ENCODE measurements at places on chromosomes 12 and 14.

GRCh38 chr12:19886639-19887064 lies 447.4 kb downstream of the AEBP2 start:
- DNase-seq: peak; percentile 15

DNA sequence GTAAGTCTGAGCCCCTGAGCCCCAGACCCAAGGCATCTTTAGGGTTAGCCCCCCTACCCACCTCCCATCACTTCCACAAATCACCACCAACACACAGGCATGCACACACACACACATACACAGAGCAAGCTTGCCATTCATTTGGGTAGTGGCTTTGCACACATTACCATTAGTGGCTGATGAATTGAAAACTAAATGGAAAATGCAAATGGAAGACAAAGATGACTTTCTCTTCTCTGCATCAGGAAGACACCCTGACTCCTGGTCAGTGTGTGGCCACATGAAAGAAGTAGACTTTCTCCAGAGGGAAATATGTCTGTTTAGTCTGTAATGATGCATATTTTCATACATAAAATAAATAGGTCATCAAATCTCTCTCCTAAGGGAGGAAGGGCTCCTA lies 55.2 kb downstream of the CCDC60 start:
- DNase-seq: no peak

DNA sequence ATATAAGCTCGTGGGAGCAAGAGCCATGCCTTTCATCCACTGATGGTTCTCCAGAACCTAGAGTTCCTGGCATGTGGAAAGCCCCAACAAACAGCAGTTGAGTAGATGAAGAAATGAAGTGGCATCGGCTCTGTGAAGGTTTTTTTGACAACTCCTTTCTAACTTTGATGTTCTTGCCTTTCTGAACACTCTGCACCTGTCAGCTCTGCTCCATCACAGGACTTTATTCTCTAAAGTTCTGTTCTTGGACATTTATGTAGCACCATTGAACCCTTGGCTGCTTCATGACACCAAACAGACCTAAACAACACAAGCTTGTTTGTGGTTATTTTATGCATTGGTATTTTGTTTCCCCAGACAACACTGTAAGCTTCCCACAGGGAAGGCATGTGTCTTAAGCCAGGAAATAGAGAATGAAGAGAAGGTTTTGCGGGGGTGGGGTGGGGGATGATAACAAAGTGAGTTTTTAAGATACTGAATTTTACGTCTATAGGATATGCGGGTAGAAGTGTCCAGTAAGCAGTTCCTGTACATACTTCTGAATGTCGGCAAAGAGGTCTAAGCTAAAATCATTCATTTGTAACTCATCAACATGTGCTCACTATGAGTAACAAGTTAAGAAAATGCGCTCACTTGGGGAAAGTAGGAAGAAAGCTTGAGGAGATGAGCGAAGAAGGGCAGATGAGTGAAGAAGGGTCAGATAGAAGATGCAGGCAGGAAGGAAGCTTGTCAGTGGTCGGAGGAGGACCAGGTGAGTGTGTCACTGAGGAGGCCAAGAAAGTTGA lies 146.0 kb upstream of the PLEKHG7 start:
- no peak for DNase-seq

DNA sequence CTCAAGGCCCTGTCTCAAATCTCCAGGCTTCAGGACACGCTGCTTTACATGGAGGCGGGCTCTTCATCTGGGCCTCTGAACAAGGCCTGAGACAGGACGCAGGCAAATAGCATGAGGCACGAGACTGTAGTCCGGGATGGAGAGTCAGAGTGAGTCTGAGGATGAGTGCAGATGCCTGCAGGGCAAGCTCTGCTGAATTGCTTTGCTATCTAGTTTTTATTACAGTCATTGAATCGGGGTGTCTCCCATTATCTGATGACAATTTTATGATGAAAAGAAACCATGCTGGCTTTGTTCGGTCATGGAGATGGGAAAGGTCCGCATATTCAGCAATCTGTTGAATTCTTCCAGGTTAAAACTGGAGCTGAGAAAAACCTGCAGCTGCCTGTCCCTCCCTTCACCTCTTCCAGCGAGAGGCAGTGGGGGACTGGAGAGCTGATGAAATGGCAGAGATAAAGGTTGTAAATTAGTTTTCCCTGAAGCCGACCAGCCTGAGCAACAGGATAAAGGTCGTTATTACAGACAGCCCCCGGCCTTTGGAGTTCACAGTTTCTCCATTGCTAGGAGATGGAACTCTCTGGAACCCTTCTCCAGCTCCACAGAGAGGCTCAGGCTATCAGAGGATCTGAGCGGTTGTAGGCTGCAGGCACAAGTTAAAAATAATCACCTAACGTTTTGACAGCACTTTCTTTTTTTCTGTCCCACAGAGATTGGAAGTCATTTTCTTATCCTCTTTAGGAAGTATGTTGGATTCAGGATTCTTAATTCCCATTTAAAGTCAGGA lies 1.3 kb upstream of the ADGRD1 start:
- DNase-seq: no peak

- DNase-seq: peak; percentile 61
These were observed 3.8 kb upstream of the NUMB start for GRCh38 chr14:73462048-73462715.

DNA sequence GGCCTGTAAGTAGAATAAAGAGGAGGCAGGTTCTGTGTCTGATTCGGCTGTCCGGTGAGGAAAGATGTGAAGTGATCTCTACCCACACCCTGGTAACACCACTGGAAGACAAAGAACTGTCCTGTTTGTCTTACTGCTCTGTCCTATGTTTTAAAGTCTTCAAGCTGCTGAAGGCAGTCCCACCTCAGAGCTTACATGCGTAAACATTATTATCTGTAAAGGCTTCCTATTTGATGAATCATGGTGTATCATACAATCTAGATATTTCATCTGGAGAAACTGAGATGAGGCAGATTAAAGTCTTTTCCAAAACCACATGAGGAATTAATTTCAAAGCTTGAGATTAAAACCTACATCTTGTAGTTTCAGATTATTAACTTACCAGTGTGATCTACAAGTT lies 427.6 kb downstream of the ZFP36L1 start:
- peak; percentile 78 for DNase-seq

DNA sequence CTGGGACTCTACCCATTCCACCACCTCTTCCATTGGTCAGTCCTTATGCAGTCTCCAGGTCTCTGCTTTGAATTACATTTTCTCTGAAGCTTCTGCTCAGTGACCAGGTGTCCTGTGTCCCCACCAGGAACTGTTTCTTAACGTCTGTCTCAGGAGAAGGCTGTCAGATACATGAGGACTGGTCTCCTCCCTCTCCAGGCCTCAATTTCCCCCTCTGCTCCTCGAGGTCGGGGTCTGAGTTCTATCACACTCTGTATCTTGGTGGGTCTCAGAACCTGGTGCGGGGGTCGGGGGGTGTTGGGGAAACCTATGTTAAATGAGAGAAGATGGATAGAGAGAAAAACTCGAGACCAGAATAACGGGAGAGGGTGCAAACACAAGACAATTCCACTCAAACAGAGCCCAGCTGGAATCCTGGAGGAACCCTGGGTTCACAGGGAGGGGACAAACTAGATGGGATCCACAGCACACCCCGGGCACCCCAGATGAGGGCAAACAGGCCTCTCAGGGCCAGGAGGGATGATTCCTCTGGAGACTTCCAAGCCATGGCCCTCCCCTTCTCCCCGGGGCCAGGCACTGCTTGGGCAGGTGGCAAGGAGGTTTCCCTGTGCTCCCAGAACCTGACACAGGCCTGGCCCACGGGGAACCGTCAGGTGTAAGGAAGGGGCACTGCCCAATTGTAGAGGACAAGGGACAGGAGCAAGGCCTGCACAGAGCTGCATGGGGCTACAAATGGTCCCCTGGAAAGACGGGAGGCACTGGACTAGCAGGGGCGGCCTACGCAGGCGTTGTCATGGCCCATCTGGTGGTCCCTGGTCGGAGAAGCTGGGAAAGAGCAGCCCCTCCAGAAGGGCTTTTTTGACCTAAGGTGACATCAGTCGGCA lies 313.2 kb upstream of the DIO3 start:
- no peak for DNase-seq

GRCh38 chr14:105384605-105385321 lies 13.6 kb upstream of the TEX22 start:
- no peak for DNase-seq

GRCh38 chr14:72851635-72852034 lies 42.3 kb downstream of the DPF3 start:
- no peak for DNase-seq

DNA sequence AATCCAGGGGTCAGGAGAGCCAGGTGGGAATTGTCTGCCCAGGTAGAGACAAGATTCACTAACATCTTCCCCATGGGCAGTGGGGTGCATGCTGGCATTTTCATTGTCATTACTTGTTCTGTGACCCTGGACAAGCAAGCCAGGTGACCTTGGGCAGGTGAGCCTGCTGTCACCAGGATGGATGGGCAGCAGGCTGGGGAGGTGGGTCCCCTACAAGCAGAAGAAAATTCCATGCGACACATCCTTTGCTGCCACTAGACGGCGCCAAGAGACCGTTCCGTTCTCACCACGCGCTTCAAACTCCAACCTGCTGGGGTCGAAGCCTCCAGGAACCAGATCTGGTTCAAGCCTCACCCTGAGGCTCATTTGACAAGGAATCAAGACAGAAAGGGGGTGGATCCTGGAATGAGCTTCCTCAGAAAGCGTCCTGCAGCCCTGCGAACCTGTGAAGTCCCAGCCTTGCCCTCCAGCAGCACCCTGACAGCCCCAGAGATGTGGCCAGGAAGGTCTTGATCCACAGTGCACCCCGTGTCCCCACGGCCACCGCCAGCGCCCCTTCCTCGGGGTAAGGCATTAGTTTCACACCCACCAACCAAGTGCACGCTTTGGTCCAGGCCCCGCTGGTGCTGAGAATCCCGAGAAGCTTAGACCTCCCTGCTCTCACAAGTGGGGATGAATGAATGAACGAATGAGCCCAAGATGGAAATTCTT lies 3.2 kb upstream of the DYNC1H1 start:
- DNase-seq: peak; percentile 88

DNA sequence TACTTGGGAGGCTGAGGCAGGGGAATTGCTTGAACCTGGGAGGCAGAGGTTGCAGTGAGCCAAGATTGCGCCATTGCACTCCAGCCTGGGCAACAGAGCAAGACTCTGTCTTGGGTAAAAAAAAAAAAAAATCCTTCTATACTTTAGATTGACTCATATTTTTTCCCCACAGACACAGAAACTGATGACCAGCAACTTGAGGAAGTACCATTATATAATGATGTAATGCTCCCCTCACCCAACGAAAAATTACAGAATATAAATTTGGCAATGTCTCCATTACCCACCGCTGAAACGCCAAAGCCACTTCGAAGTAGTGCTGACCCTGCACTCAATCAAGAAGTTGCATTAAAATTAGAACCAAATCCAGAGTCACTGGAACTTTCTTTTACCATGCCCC lies 24.3 kb upstream of the SNAPC1 start:
- DNase-seq: peak; percentile 39

DNA sequence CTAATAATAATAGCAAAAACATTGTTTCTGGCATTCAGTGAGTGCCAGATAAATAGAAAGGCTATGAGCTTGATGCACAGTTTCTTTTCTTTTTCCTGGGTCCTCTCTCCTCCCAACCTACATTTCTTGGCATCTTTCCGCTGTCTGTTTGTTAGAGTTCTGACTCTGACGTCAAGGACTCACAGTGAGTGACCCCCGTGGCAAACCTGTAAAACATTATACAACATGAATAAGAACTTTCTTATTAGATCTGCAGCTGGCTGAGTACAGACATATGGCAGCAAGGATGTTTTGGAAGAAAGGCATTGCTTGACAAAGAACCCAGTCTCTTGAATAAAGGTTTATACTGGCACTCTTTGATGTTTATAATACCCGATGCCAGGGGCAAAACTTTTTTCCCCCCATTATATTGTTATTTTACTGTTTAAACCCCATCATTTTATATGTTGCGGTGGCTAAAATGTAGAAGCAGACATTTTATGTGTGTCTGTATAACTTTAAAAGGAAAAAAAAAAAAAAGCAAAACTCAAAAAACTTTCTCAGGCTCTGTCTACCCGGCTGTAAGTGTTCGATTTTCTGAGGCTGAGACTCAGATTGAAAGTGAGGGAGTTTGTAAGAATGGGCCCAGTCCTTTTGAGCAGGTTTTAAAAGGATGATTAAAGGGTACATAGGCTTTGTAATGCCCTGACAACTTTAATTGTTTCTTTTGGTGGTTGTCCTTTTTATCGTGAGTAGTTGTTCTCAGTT lies 159.3 kb downstream of the PDE3A start:
- DNase-seq: peak; percentile 96

DNA sequence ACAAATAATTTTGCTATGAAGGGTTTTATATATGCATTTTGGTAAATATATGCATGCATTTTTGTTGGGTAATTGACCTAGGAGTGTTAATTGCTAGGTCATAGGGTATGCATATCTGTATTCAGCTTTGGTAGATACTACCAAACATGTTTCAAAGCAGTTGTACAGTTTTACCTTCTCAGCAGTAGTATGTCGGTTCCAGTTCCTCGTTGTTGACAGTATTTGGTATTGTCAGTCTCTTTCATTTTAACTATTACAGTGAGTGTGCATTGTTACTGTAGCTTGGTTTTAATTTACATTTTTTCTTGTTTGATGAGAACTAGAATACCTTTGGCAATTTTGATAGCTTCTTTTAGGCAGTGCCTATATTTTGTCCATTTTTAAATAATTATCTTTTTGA lies 98.9 kb downstream of the ARID2 start:
- no peak for DNase-seq
